ENCODE measurements at places on chromosomes 5 and 9.

GRCh38 chr5:33883482-33883881 is 8.3 kb downstream of the ADAMTS12 start:
- DNase-seq: no peak

GRCh38 chr5:929596-929995 is 36.9 kb downstream of the TRIP13 start:
- no peak for DNase-seq

DNA sequence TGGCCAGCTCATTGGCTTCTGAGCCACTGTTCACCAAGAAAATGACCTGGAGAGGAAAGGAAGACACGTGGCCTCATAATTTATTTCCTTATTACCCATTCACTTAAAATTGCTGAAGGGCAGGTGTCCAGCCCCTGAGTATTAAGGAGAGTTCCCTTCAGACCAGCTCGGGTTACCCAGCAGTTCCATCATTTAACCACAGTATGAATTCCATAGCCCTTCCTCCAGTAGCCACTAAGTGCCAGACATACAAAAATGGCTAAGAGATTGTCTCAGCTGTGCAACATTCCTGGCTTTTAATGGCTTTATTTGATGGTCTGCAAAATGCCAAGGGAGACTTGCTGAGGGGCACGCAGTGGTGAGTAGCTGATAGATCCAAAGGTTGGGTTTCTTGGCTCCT is 12.5 kb downstream of the AGXT2 start:
- no peak for DNase-seq

GRCh38 chr5:180811623-180812124 is 9.1 kb upstream of the MGAT1 start:
- no peak for DNase-seq

GRCh38 chr9:479971-480350 is 265.3 kb downstream of the DOCK8 start:
- DNase-seq: no peak

GRCh38 chr5:108379722-108380530 is 2.0 kb downstream of the FBXL17 start:
- no peak for DNase-seq

DNA sequence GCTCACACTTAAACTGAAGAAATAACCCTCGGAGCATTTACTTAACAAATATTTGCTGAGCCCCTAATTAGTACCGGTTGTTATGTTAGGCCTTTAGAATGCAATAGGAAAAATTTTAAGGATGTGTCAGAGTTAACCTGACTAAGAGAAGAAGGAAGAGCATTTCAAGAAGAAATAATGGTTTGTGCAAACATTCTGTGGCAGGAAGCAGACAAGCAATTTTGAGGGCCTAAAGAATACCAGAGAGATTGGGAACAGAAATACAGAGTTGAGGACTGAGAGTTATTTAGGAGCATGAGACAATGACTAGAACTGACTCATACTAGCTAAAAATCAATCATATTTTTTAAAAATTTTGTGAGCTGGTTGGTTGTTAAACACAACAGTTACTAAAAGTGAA is 218.8 kb downstream of the PRR16 start:
- no peak for DNase-seq

GRCh38 chr5:150138551-150139265 is 16.9 kb downstream of the PDGFRB start:
- DNase-seq: no peak

- no peak for DNase-seq
Measured at GRCh38 chr5:150587856-150588595, 52.4 kb upstream of the SYNPO start.

DNA sequence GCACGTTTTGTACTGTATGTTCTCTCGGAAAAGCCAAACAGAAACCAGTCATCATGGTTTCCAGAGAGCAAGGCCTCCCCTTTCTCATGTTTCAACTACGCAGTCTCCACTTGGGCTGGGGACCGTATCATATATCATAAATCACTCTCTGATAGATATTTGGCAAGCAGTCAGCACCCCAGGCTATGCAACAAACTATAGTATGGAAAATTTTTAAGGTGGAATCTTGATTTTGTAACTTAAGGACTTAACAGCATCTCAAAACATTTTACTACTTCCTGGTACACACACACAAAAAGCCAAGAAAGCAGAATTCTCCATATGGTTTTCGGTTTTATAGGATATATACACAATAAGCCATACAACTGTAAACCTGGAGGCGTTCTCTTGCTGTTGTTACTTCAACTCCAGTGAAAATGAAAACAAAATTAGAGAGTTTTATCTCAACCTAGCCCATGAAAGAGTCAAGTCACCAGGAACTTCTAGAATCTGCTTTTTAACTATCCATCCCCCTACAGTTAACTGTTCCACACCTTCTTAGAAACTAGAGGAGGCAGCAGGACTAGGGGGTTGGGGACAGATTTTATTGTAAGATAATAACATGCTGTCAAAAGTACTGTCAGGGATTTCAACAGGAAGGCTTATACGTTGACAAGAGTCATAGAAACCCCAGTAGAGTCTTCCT is 283.4 kb downstream of the NFIB start:
- no peak for DNase-seq

- no peak for DNase-seq
Measured at GRCh38 chr5:146185161-146185560, 2.7 kb upstream of the LARS1 start.

DNA sequence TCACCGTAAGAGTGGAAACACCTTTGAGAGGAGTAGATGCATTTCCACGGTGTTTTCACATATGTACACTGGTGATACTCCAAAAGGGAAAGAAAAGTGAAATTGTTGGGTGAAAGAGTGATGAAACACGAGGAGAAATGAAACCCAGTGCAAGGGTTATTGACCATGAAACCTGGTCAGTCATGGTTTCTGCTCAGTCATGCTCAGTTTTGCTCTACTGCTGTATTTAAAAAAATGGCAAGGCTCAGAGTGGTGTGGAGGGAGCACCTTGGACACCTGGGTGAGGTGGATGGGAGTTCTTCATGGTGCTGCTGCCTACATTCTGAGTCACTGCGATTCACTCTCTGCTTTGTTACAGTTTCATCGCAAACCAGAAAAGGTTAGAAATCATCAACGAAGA is 32.3 kb downstream of the NTRK2 start:
- no peak for DNase-seq

DNA sequence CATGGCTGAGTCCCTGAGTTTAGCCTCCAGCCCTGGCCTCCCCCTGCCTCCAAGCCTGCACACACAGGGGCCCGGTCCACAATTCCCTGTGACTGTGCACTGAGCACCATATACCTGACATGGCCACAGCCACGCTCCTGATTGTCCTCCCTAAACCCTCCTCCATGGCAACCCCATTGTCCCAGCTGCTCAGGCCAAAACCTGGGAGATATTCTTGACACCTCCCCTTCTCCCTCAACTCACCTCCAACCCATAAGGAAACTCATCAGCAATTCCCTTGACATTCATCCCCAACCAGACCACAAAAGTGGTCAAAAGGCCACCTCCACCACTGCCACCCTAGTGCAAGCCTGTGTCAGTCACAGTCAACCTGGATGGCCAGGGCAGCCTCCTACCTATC is 107.5 kb upstream of the MVB12B start:
- no peak for DNase-seq

GRCh38 chr5:50292735-50293394 is 148.2 kb downstream of the EMB start:
- DNase-seq: no peak

DNA sequence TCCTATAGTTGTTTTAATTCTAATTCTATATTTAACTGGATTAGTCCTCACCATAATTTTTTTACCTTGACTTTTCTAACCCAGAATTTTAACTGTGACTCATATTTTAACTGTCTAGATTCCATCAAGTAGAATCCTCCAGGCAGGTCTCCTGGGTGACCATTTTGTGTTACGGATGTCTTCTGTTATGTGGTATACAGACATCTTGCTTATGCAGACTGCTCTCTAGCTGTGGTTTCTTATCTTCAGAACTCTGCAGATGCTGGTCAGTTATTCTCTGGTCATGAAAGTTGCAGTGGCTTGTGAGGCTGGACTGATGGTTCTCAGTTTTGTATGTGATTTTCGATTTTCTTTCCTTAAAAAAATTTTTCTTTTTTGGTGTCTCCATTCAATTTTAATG is 139.4 kb downstream of the ATG10 start:
- no peak for DNase-seq

- no peak for DNase-seq
Measured at GRCh38 chr5:43336159-43336558, 22.9 kb upstream of the HMGCS1 start.

GRCh38 chr9:76785501-76785900 is 21.3 kb downstream of the PCA3 start:
- no peak for DNase-seq

- no peak for DNase-seq
Measured at GRCh38 chr9:72041775-72042194, 18.6 kb downstream of the C9orf57 start.

DNA sequence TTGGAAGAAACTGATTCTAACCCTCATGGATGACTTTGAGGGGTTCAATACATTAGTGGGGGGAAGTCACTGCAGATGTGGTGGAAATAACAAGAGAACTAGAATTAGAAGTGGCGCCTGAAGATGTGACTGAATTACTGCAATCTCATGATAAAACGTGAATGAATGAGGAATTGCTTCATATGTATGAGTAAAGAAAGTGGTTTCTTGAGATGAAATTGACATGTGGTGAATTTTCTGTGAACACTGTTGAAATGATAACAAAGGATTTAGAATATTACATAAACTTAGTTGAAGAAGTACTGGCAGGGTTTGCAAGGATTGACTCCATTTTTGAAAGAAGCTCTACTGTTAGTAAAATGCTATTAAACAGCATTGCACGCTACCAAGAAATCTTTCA is 113.0 kb downstream of the UGCG start:
- no peak for DNase-seq

DNA sequence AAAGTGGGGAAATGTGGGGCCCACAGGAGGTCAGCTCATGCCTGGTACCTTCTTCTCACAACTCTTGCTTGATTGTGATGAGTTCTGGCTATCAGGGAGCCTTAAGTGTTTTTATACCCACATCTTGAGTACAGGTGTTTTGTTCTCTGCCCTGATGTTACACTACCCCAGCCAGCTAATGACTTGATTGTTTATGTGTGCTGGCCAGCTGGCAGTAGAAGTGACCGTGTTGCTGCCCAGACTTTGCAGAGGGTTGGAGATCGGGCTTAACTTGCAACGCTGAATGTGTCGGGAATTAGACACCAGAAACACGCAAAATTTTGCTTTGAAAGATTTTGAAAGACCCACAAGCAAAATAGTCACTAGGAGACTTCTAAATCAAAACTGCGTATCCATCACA is 16.9 kb upstream of the ZDHHC11B start:
- DNase-seq: no peak

DNA sequence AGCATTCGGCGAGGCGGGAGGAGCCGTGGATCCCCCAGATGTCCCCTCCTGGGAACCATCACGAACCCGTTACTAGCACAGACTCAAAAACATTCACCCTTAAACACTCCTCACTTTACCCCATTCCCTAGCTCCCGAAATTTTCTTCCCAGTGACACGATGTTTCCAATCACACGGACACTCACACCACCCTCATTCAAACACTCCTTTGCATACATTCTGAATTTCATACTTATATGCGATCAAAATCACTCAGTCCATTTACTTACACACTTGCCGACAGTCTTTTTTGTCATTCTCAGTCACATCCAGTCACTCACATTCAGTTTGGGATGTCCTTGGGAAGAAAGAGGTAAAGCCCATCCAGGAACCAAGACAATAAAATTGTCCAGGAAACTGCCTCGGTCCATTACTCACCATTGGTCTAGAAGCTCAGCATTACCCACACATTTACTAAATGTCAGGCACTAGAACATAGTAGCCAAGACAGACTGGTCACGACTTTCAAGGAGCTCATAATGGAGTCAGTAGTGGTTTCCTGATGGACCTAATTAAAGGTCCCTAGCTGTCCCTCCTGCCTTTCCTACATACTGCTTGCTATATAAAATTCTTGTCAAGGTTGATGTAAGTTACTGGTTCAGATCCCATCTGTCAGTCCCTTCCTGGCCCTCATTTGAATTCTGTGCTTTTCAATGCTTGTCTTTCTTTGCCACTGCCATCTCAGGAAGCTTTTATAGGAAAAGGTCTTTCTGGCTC is 574 bp downstream of the SLC35A4 start:
- DNase-seq: no peak

DNA sequence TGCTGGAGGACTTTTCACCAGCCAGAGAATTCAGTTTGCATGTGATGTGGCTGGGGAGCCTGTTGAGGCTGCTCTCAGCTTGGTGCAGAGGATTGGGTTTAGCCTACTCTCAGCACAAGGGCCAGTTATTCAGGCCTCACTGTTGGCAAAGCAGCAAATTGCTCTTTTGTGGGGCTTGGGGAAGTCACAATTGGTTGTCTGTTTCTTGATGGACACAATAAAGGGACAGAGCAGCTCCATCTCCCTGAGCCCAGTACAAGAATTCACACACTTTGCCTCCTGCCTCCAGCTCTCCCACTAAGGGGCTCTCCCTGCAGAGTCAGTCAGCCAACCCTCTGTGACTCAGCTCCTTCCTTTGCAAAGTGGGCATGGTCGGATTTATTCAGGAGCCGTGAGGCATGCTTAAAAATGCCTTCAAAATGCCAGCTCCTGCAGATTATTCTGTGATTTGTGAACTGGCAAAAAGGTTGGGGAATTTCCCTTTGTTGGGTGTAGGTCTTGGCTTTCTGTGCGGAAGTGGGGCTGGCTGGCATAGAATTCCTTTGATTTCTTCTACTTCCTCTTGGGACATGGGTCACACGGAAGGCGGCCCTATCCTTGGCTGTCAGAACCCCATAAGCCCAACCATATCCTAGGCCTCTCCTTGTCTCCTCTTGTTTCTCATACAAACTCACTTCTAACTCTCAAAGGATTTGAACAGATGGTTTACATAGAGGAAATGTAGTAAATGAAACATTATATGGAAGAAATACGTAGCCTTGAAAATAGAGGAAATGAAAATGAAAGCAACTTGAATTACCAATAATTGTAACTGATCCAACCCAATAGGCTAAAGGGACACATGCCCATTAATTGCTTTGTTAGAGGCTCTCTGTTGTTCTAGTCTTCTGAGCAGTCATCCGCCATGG is 118.7 kb upstream of the CD180 start:
- no peak for DNase-seq

GRCh38 chr9:133280392-133280791 is 5.4 kb upstream of the ABO start:
- DNase-seq: no peak

- DNase-seq: no peak
Measured at GRCh38 chr9:68472119-68472518, 68.6 kb downstream of the TMEM252 start.

DNA sequence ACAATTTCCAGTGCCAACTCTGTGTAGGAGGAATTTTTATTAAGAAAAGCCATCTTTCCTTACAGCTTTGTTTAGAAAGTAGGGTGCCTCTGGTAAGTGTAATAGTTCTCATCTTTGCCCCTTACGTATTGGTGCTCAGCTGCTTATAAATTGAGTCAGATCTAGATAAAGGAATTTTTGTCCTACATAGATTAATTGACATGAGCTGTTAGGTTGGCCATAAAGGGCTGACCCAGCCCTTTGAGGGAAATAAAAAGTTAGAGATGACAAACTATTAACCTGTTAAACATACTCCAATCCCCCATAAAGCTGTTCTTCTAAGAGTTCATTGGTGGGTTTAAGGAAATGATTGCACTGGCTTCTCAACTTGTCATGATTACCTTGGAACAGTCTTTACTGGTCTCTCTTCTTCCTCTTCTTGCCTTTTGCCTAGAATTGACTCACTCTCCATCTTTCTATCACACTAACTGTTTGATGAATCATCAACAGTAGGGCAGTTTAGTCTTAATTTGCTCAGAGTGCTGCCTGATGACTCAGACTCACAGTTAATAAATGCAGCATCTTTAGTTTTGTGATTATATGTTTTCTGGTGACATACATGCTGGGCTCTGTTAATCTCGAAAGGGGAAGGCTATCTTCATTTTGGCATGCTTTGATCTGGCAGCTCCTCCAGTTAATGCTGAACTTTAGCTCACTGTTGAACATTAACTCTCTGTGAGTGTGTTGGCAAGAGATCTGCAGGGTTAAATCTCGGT is 51.7 kb downstream of the ARHGAP26 start:
- no peak for DNase-seq
